Activated naive CD4-positive, alpha-beta T cell treated with anti-CD3 and anti-CD28 coated beads, Interleukin-2, amount 50 U/mL, for 16 hours (primary cell): ENCODE measurements at places on chromosomes 4 and X.

DNA sequence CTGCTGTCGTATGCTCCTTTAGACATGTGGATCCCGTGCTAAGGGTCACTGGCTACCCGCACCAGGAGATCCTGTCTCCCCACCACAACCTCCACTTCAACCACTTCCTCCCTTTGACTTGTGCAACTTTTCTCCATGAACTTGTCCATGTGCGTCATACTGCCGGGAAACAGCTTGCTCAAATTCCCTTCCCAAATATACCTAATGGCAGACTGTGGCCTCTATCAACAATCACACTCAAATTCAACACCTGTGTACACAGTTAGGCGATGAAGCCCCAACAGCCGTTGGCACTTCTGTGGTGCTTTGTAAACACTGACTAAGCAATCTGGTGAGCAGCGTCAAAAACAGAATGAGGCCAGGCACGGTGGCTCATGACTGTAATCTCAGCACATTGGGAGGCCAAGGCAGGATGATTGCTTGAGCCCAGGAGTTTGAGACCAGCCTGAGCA is 49.5 kb downstream of the CD99L2 start:
- no peak for DNase-seq

- DNase-seq = no peak
Measured at GRCh38 chrX:7926914-7927258, 327 bp downstream of the PNPLA4 start.

- no peak for DNase-seq
Measured at GRCh38 chr4:151169223-151169622, 69.8 kb downstream of the RPS3A start.

DNA sequence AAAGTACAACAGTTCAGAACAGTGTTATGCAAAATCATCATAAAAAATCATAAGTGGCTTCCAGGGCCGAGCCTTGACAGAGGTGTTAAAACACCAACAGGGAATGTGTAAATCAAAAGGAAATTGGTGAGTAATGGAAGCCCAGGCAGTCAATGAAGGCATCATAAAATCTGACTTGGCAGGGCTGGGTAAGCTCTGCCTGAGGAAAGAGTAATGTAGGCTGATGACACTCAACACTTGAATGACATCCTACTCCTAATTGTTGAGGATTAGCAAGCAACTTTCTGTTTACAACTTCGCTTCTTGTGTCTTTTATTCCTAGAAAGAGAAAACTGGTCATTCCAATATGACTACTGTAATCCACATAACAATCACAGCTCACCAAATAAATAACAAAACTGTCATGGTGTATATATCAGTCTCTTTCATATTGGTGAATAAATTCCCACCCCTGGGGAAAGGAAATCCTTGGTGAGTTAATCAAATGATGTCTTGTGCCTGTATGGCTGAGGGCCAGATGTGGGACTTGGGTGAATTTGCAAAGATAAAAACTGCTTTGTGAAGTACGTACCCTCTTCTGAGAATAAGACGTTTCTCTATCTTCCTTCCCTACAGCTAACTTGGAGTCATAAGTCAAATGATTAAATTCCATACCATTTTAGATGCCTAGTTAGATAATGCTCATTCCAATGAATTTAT is 196.8 kb downstream of the DCHS2 start:
- DNase-seq = no peak

DNA sequence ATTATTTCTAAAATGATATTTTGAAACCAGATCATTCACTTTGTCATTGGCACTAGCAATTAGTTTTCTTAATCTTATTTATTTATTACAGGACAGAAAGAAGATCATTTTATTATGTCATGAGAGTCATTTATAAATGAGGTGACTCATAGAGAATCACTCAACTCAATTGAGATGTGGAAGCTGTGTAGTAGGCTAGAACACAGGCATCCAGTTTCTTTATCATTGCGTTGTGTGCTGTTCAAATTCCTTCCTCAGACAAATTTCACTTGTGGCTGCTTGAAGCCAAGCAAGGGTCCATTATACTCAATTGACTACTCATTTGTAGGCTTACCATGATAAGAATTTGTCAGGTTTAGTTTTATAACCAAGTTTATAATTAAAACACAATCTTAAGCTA is 87.6 kb downstream of the MRPL1 start:
- no peak for DNase-seq
